ENCODE measurements at places on chromosomes 5 and 9.

- no peak for DNase-seq
Observed at GRCh38 chr9:108259917-108260675, 595.7 kb downstream of the ACTL7B start.

- DNase-seq, result peak; percentile 38
Observed at GRCh38 chr9:136952321-136952850, 313 bp downstream of the LCN12 start.

- DNase-seq, result no peak
Observed at GRCh38 chr5:159855476-159856191, 60.6 kb upstream of the ADRA1B start.

DNA sequence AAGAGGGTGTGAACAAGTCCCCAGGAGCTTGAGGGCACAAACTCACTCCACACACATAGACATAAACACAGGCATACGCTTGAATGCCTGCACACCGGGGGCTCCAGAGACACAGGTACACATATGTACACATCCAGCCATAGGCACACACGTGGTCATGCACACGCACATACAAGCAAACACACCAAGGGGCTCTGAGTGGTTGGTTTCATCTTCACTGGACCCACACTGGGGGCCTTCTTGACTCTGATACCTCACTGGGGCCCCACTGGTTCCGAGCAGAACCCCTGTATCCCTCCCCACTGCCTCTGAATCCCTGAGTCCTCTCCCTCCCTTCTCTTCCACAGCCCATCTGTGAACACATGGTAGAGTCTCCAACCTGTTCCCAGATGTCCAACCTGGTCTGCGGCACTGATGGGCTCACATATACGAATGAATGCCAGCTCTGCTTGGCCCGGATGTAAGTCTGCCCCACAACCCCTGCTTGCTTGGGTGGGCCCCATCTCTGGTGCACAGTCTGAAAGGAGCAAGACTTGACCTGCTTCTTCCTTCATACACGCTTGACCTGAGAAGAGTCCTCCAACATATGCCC is 6.4 kb downstream of the SPINK4 start:
- DNase-seq, result no peak

GRCh38 chr9:110591526-110591925 is 12.0 kb upstream of the SVEP1 start:
- DNase-seq, result no peak
